Activated CD4-positive, alpha-beta T cell treated with anti-CD3 and anti-CD28 coated beads, Interleukin-2, amount 50 U/mL, for 24 hours (primary cell): ENCODE measurements at places on chromosomes 6 and 20.

GRCh38 chr6:71012866-71013469 is 56.1 kb upstream of the B3GAT2 start:
- DNase-seq = no peak

GRCh38 chr6:8731874-8732273 is 296.5 kb upstream of the SLC35B3 start:
- DNase-seq = no peak

DNA sequence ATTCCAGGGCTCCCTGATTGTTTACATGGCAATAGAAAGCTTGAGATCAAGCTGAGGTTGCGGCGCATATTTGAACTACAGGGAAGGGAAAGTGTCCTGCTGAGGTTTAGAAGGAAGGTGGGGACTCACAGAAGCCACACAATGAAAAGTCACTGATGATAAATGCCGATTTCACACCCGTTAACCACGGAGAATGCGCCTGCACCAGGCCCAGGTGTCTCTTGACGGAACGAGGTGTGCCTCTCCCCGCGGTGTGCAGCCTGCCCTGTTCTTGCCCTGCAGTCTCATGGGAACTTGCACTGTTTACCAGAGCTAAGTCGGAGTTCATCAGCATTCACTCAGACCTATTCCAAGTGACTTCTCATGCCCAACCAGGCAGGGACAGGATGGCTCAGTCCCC is 90.3 kb downstream of the LY86 start:
- DNase-seq = no peak

DNA sequence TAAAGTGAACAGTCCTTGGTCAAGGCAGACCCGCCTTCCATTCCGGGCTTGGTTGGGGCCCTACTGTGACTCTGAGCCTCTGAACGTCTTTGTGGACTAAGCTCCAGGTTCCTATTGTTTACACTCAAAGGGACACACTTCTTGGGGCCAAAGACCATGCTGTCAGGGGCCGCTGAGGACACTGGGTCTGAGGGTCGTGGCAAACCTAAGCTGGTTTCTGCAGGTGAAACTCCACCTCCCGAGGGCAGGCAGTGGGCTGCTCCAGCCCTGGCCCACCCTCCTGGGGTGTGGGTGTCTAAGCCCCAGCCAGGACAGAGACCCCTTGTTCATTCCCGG is 43.1 kb downstream of the DSTN start:
- no peak for DNase-seq

GRCh38 chr20:2227861-2228260 is 67.9 kb upstream of the TGM3 start:
- no peak for DNase-seq

- no peak for DNase-seq
Observed at GRCh38 chr6:18183766-18184165, 28.5 kb downstream of the KDM1B start.

- no peak for DNase-seq
Observed at GRCh38 chr6:41605649-41606048, 32.6 kb upstream of the MDFI start.

GRCh38 chr6:56521976-56522375 is 120.7 kb downstream of the DST start:
- DNase-seq = no peak

- DNase-seq = no peak
Observed at GRCh38 chr20:23613676-23614075, 8.0 kb upstream of the CST9 start.

DNA sequence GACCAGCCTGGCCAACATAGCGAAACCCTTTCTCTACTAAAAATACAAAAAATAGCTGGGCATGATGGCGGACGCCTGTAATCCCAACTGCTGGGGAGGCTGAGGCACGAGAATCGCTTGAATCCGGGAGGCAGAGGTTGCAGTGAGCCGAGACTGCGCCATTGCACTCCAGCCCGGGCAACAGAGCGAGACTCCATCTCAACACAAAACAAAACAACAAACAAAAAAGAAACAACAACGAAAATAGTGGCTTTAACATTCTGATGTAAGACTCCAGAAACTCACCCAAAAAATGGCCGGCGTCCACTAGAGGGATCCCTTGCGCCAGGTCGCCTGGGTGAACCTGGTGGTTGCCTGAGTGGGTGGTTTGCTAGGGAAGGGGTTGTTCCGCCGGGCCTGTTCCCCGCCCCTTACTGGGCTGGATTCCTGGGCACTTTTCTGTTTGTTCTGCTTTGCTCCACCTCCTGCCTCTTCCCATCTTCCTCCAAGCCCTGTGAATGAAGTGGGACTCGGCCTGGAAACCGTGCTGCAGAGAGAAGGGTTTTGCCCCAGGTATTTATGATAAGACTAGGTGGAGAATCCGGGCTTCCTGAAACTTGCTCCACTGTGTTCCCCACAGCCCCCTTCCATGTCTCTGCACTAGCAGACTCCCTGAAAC is 1.5 kb downstream of the PABPC1L start:
- DNase-seq = no peak

DNA sequence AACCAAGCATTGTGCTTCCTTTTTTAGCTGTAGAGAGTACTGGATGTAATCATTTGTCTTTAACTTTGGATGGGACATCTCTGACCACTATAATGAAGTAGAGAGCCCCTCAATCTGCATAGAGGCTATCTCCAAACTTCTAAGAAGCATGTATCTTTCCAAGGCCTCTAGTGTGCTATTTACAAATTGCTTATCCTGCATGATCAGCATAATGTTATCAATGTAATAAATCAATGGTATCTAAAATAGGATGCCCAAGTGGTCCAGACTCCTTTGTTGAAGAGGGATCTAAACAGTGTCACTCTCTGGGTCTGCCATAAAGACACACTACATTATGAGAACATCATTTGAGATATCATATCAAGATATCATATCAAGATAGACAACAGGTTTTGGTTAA is 6.7 kb downstream of the TAAR9 start:
- DNase-seq = no peak

GRCh38 chr20:39117491-39117890 is 155.3 kb downstream of the DHX35 start:
- DNase-seq = no peak

- no peak for DNase-seq
Observed at GRCh38 chr6:108627692-108628550, 67.2 kb downstream of the FOXO3 start.

- no peak for DNase-seq
Observed at GRCh38 chr6:159693894-159694545, 979 bp upstream of the SOD2 start.

GRCh38 chr20:64005394-64005793 is 24.5 kb downstream of the PRPF6 start:
- DNase-seq = no peak

DNA sequence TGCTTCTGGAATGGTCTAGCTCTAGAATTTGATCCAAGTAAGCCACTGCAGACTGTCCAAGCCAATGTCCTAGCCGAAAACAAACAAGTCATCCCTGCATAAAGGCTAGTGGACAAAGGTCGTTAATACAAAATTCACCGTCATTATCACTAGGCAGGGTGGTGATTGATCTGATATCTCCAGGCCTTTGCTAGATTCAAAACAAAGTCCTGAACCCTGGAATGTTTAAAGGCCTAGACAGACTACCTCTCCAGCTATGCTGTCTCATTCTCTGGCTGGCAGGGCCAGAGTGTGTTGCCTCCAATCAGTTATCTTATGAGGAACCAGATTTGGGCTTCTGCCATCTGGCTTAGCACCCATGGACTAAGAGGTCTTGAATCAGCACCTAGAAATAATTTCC is 38.3 kb downstream of the MAP7 start:
- DNase-seq = no peak

- DNase-seq = no peak
Observed at GRCh38 chr6:101118136-101118396, 236.9 kb upstream of the ASCC3 start.

- DNase-seq = no peak
Observed at GRCh38 chr6:166848979-166849748, 107.2 kb downstream of the RNASET2 start.

GRCh38 chr6:170112583-170112860 is 178.4 kb downstream of the DLL1 start:
- DNase-seq = no peak

- DNase-seq = no peak
Observed at GRCh38 chr20:20215976-20216727, 151.8 kb upstream of the INSM1 start.

DNA sequence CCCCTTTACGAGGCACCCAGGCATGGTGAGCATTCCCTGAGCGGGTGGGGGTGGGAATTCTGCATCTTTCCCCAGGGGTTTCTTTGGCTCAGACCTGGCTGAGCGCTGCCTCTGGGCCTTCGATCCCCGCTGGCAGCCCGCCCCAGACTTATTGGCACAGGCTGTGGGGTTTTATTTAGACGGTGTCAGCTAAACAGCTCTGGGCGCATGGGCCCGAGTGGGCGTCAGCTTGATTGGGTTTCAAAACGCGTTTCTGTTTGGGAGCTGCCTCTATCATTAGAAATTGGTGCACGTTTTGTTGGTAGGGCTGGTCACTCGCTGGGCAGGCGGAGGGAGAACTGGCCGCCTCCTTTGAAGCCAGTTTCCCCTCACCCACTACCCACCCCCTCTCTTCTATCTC is 21.0 kb downstream of the PMEPA1 start:
- DNase-seq = no peak

DNA sequence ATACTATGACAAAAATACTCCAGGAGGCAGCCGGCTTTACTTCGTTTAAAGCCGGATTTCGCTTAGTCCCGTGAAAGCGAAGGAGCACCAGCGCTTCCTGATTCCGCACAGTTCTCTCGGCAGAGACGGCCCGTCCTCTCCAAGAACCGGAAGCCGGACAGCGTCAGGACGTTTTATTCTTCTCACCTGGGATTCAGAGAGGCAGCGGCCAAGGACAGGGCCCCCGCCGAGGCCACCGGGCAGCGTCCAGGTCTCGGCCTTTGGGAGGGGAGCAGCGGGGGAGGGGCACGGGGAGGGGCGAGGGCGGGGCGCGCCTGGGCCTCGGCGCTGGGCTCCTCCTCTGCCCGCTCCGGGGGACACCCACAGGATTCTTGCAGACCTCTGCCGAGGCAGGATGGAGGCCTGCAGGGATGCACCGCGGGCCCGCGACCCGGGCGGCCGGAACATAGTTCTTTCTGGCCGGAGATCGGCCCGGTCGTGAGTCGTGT is 2.8 kb upstream of the DIDO1 start:
- no peak for DNase-seq

DNA sequence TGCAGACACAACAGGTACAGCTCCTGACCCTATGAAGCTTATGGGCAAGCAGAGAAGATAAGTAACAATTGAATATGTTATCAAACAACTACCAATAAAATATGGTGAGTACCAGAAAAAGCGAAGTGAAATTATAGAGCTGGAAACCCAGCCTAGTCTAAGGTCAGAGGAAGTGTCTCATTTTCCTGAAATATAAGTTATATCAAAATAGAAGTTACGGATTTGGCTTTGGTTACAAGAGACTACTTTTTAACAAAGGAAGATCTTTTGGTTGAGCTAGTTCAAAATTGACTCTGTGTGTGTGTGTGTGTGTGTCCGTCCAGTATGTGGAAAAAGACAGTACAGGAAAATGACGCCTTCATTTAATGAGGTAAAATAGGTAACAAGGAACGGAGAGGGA is 8.9 kb downstream of the STX11 start:
- no peak for DNase-seq

DNA sequence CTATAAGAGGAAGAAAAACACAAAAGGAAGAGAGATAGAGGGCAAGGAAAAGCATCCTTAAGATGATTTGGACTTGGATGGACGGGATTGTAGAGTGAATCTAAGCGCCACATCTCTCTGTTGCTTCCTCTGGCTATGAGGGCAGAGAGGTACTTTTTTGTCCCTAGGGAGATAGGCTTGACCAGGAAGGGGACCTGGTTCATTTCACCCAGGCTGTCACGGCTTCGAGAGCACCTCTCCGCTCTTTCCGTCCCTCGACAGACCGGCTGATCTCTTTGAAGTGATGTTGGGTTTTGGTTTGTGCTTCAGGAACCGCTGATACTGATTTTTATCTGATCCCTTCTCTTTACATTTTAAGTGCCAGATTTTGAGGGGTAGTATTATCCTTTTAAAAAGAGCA is 19.6 kb downstream of the NKX2-4 start:
- DNase-seq = no peak

GRCh38 chr6:170344631-170345576 is 38.3 kb downstream of the FAM120B start:
- DNase-seq = no peak

- DNase-seq = no peak
Observed at GRCh38 chr20:23534801-23535593, 33.3 kb downstream of the CST9L start.

DNA sequence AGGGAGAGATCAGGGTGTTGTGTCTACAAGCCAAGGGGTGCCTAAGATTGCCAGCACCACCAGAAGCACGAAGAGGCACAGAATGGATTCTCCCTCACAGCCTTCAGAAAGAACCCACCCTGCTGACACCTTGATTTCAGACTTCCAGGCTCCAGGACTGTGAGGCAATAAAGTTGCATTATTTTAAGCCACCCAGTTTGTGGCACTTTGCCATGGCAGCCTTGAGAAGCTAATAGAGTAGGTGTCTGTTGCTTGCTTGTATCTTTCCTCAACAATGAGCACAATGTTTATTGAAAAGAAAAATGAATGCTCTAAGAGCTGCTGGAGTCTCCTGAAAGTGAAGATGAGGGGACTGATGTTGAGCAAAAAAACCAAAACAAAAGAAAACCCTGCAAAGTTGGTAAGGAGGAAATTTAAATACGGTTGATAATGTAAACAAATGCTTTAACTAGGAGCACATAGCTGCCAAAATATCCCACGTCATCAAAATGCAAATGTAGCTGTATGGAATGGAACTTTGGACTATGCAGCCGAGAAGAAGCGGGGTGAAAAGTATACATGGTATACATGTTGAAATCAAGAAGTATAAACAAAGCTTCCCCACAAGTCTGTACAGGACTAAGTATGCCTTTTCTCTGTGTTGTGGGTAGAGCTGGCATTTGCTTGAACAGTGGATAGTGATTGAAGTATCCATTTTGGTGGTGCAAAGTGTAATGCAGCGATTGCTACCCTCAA is 8.0 kb downstream of the IL20RA start:
- DNase-seq = no peak

DNA sequence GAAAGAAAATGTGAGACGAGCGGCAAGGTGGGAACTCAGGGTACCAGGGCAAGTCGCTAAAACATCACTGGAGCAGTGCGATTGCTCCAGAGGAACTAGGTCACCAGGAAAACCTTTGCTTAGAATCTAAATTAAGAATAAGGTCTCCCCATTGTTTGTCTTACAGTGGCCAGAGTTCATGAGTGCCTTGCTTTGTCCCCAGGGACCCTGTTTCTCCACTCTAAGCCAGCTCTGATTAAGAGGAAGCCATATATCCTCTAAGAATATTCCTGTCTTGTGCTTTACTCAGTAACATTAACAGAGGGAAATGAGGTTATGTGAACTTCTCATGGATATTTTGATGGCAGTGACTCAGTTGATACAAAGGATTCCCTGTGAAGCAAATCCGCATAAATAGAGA is 305.8 kb downstream of the CD83 start:
- no peak for DNase-seq
